AG10803 (cell line): ENCODE measurements at places on chromosomes 1 and 21.

- no peak for DNase-seq
Measured at GRCh38 chr1:88774151-88774556, 90.1 kb downstream of the PKN2 start.

DNA sequence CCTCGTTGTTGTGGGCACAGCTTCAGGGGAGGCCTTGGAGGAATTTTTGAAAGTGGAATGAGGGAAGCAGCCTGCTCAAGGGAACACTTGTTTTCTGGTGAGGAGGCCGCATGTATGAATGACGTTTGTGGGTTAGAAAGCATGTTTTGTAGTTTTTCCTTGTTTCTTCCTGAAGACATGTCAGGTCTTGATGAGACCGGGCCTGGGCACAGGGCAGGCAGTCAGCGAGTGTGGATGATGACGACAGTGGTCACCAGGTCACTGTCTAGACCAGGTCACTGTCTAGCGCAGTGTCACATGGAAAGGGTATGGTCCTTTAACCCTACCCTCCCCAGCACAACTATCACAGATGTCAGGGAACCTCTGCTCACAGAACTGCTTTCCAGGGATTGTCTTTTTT, 7.3 kb downstream of the PSEN2 start:
- DNase-seq = no peak

- DNase-seq = no peak
Measured at GRCh38 chr21:41166884-41167283, 1.1 kb upstream of the BACE2 start.

DNA sequence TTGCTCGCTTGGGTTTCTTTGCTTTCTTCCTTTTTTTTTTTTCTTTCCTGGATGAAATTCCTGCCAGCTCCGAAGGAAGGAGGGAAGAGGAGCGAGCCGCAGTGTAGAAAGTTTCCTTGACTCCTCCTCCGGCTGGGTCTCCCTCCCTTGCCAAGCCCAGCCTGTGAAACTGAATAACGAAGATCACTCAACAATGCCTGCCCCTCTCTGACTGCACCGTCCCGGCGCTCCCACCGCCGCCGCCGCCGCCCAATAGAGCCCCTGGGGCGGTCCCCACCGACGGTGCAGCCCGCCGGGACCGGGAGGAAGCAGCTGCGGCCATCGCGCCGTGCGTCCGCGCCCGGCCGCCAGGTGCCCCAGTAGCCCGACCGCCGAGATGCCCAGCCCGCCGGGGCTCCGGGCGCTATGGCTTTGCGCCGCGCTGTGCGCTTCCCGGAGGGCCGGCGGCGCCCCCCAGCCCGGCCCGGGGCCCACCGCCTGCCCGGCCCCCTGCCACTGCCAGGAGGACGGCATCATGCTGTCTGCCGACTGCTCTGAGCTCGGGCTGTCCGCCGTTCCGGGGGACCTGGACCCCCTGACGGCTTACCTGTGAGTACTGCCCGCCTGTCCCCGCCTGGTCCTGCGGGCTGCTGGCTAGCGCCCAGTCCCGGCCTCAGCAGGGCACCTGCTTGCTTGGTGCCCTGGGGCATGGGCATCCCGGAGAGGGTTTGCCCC, at the start of gene LGR6:
TSS of gene LGR6 (plus strand) at position 186 of the 714 bp plus-strand sequence. CDS start at position 377, 191 bp downstream.
- no peak for DNase-seq

DNA sequence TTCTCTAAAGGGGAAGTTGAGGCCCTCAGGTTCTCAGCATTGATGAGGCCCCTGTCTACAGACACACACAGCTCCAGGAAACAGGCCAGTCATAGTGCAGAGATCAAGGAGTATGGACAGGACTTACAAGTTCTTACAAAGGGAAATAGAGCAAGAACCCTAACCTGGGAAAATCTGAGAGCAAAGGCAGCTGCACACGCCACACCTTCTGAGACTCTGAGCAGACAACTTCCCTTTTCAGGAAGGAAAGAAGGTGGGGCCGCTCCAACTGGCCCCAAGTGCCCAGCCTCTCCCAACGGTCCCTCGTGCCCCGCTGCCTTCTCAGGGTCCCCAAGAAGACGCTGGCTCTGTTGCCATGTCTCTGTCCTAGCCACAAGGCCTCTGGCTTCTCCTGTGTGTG, 3.6 kb downstream of the NOC2L start:
- no peak for DNase-seq

DNA sequence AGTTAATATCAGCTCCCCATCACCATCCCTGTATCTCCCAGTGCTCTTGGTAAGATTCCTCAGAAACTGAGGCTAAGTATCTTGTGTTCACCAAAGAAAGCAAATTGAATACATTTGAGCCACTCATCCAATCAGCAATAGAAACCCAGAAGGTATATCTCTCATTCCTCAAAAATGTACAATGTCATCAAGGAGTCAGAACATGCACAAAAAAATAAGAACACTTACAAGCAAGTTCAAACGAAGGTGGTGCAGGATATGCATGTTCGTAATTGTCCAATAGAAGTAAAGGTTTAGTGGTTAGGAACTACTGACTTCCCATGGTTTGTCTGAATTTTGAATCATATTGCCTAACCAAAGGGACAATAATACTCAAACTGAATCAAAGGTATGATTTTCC, 24.3 kb downstream of the RXRG start:
- no peak for DNase-seq

DNA sequence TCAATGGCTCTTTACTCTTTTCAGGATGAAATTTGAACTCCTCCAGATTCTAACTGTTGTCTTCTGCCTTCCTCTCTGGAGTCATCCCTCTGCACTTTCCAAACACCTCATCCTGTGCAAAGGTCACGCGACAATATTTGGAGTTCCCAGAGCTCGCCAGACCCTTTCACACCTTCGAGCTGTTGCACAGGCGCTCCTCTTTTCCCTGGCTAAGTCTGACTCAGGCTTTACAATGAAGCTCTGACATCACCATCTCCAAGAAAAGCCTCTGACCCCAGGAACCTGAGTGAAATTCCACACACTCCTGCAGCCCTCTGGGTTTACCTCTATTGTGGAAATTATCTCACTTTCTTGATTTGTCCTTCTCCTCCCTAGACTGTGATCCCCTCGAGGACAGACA, 270.3 kb downstream of the RGS7 start:
- DNase-seq = no peak

DNA sequence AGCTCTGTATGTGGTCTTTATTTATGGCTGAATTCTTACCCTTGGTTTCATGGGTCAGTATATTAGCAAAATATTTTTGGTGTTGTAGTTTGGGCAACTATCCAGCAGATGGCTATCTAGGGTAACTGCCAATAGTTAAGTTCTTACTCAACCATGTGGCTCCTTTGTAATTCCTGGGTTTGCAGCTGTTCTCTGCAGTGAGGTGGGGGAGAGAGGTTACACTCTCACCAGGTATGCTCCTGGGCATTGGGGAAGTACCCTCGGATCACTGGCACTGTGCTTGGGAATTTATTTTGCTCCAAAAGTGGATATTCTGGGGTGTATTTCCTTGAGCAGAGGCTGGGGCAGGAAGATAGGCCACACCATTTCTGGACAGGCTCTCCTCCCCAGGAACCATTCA, 436.7 kb upstream of the TMPRSS15 start:
- no peak for DNase-seq

GRCh38 chr1:65277605-65278347, 31.6 kb upstream of the DNAJC6 start:
- DNase-seq = no peak

DNA sequence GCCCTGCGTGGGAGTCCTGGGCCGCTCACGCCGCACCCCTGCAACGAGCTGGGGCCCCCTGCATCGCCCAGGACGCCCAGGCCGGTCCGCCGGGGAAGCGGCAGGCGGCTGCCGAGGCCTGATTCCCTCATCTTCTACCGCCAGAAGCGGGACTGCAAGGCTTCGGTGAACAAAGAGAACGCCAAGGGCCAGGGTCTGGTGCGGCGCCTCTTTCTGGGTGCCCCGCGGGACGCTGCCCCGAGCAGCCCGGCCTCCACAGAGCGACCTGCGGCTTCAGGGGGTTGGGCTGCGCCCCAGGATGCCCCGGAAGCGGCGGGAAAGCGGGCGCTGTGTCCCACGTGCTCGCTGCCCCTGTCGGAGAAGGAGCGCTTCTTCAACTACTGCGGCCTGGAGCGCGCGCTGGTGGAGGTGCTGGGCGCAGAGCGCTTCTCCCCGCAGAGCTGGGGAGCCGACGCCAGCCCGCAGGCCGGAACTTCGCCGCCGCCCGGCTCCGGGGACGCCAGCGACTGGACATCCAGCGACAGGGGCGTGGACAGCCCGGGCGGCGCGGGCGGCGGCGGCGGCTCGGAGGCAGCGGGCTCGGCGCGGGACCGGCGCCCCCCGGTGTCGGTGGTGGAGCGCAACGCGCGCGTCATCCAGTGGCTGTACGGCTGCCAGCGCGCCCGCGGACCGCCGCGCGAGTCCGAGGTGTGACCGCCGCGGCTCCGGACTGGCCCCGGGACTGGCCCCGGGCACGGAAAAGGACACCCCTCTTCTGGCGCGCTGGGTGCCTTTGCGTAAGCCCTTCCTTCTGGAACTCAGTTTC, 2.7 kb downstream of the FAM110D start:
- peak; percentile 39 for DNase-seq

DNA sequence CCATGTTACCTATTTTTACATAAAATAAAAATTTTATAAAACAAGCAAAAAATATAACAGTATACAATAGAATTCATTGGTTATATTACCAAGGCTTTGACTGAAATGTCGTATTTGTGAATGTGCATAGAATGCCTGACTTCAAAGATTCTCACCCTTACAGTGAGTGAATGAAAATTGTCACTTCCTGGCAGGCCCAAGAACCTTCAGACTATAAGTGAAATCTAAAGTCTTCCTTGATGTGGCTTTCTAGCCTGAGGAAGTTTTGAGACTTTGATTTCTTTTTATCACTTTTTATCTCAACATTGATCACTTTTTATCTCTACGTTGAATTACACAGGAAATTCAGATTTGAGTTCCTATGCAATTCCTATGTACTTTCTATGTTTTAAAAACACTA, 104.7 kb upstream of the KIAA0040 start:
- DNase-seq = no peak

GRCh38 chr1:67683766-67684525, 1.1 kb upstream of the GADD45A start:
- DNase-seq = no peak

- no peak for DNase-seq
Measured at GRCh38 chr1:59094001-59094400, 202.9 kb upstream of the FGGY start.

GRCh38 chr1:228445843-228446650, 29.4 kb upstream of the TRIM17 start:
- DNase-seq = peak; percentile 43
